ENCODE measurements at places on chromosomes 5 and 9.
A peak's percentile ranks its signal among the peaks of the same experiment; 100 is the strongest.

- DNase-seq: peak; percentile 49
Observed at GRCh38 chr5:66247176-66247960, 103.3 kb downstream of the SREK1 start.

GRCh38 chr5:1792842-1793266, 6.8 kb downstream of the MRPL36 start:
- peak; percentile 24 for DNase-seq

DNA sequence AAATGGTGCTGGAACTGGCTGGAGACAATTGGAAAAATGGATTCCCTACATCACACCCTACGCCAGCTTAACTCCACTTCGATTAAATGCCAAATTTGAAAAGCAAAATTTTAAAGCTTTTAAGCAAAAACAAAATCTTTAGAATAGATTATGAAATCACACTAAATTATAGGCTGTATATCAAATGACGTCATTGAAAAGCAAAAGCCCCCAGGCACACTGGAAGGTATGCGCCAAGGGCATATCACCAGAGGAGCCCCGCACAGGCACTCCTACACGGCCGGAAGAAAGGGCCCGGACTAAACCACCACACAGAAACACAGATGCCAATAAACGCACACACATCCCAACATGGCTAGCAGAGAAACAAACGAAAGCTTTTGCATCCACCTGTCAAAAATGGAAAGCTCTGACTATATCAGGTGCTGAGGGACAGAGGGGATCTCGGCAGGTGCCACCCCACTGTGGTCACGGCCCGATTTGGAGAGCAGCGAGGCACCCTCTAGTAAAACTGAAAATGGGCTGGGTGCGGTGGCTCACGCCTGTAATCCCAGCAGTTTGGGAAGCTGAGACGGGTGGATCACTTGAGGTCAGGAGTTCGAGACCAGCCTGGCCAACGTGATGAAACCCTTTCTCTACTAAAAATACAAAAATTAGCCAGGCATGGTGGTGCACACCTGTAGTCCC, 17.0 kb upstream of the MXD3 start:
- DNase-seq: no peak

- DNase-seq: no peak
Observed at GRCh38 chr5:16744164-16744880, 127.5 kb upstream of the RETREG1 start.

DNA sequence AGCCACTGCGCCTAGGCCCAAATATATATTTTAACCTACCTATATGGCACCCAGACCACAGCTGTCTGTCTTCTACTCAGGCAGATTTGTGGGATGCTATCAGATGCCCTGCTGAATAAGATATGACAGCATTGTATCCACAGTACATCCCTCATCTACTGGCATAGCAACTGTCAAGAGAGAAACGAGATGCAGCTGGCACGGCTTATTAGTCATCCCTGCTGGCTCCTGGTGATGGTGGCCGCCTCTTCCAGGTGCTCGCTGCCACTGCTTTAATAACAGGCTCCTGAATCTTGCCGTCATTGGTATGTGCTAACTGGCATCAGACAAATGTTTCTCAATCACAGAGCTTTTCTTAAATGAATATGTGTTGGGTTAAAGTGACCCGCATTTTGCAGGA, 34.0 kb downstream of the B4GALT1 start:
- DNase-seq: no peak

DNA sequence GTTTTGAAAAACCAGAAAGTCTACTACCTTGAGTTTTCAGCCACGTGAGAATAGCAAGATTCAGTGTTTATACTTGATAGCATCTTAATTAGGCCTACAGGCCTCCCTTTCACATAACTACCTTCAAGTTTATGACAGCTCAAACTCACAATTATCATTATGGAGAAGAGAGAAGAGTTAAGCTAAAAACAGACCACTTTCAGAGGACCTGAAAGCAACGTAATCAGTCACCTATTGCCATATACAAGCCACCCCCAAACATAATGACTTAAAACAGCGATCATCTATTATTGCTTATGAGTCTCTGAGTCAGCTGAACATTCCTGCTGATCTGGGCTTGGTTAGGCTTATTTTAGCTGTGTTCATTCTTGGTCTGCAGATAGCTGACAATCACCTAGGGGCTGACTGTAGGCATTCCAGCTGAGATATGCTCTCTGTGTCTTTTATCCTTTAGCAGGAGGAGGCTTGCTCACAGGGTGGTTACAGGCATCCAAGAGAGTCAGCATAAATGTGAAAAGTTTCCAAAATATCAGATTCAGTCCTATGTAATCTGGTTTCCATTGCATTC, 130.9 kb downstream of the COX7C start:
- DNase-seq: no peak

All from fibroblast of the conjunctiva (primary cell).